ENCODE measurements at places on chromosomes 11 and 22. TPM values are rescaled to one million over a fixed set of nuclear protein-coding genes. Genes with fewer than 3 reads are reported as not detected.

GRCh38 chr11:130178441-130179339 lies 19.1 kb downstream of the ST14 start:
- DNase-seq, result no peak

- no peak for DNase-seq
Observed at GRCh38 chr11:34002420-34002819, 49.1 kb upstream of the CAPRIN1 start.

DNA sequence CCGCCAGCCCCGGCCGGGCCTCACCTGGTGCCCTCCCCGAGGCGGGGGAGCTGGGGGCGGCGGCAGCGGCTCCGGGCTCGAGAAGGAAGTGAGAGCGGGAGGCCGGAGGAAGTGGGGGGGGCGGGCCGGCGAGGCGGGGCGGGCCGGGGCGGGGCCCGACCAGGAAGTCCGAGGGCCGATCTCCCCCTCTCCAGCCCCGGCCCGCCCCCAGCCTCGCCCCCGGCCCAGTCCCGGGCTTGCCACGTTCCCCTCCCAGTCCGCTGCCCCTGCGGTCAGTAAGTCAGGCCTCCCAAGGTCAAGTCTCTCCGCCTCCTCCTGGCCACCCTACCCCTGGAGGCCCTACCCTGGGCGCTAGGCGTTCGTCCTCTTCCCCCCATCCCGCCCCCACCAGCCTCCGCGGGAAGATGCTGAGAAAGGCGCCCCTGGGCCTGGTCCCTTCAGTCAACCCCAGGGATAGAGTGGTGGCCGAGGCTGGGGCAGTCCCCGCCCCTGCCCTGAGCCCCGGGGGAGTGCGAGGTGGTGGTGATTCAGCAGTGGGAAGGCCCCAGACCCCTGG lies at the start of gene RHOG:
RHOG (minus strand) TSS at position 90 of the 556 bp plus-strand sequence. CDS start 12,821 bp downstream, outside the sequence.
- peak; percentile 72 for DNase-seq

GDPD4 gene
- not detected for total RNA-seq

HARBI1 gene
- 4.8 TPM for total RNA-seq

KCNJ1 gene
- total RNA-seq, result 0.42 TPM

GRCh38 chr11:124934862-124935547 lies 842 bp downstream of the HEPACAM start:
- DNase-seq, result no peak

HSCB gene
- total RNA-seq, result 19.9 TPM

- no peak for DNase-seq
Observed at GRCh38 chr22:35835998-35836691, 118.5 kb downstream of the APOL5 start.

UBASH3B gene
- 20.9 TPM for total RNA-seq

DNA sequence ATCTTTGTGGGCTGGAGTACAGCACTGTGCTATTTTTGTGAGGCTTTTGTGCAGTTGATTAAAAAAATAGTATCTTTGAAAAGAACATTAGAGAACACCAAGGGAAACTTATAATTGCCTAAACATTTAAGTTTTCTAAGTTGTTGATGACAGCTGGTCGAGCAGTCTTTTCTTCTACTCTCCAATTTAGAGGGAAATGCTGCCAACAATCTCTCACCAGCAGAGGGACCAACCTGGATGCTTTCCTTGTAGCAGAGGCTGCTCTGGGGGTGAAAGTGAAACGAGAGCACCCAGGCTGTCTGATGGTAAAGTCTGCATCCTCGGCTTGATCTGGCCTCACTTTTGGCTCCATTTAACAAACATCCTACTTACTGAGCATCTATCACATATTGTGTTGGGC lies 1286.5 kb upstream of the TENM4 start:
- DNase-seq, result no peak

DNA sequence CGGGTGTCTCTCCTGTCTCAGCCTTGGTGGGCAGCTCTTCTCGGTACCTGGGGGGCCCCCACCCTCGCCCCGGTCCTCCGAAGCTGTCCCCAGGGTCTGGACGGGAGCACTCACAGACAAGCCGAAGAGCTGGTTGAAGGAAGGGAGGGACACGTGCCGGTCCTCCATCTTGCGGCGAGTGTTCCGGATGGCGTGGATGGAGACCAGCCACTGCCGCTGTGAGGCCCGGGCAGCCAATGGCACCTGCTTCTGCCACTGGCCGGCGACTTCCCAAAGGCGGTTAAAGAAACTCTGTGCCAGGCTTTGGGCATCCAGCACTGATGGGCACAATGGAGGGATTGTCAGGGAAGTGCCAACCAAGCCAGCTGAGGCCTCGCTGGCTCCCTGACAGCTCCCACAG lies 18.7 kb downstream of the PPM1F start:
- DNase-seq, result no peak

SPA17 gene
- 3.8 TPM for total RNA-seq

DNA sequence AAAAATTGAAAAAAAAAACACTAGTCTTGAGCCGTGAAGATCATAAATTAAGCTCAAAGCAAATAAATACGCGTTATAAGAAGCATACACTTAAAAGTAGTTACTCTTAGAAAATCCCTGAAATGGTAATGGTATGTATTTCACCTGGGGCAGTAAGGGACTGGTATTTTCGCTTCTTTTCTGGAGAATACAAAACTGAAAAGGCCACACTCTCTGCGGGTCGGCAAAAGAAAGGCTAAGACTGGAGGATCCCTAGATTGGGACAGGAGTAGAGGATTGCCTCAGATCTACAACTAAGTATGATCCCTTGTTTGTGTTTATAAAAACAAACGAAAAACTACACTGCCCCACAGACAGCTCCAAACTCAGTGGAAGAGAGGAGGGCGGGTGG lies 617 bp downstream of the TSG101 start:
- no peak for DNase-seq

- no peak for DNase-seq
Observed at GRCh38 chr11:62400281-62400680, 18.6 kb upstream of the SCGB1A1 start.

ELP4 gene
- 21.5 TPM for total RNA-seq

DNA sequence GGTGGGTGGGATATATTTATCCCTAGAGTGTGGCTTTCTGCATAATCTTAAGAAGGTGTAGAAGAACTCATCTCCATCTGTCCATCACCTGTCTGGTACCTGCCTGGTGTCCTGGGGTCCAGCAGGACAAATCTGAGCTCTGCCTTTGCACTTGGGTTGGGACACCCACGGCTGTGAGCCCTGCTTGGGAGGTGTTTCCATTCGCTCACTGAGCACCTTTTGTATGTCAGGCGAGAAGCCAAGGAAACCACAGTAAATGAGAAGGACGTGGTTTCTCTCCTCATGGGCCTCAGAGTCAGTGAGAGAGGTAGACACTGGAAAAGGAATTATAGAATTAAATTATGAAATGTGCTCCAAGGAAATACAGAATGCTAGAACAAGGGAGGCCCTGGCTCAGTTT lies 555.9 kb downstream of the MIAT start:
- no peak for DNase-seq

- DNase-seq, result no peak
Observed at GRCh38 chr11:105609832-105610781, at the start of gene GRIA4. GRIA4 (plus strand) TSS chr11:105610073; CDS start chr11:105610998, 925 bp downstream.

DNA sequence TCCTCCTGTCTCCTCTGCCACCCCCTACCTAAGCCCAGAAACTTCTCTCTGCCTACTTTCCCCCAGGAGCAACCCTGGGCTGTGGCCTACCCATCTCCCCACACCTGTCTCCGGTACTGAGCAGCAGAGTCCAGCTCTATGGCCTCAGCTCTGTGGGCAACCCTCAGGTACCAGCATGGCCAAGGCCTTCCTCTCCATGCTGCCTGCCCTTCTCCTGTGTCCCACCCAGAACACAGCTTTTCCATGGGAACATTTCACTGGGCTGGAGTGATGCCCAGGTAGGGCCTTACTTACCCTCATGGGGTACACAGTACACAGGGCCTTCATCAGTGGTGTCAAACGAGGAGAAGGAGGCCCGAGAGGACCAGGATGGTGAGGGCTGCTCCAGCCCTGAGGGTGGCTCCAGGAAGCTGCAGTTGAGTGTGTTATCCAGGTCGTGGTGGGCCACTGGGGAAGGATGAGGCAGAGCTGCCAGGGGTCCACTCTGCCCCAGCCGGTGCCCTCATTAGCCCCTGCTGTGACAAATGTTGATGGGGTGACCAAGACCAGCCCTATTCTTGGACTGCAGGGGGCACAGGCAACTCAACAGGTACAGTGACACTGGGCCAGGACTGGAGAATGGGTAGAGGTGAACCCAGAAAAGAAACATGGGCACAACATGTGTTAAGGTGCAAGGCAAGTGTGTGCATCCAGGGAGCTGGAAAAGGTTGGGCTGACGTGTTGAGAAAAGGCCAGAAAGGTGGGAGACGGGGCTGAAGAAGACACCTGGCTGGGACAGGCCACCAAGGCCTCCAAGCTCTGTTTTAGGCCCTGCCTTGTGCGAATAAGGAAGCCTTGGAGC lies 10.3 kb downstream of the SCARF2 start:
- DNase-seq, result no peak

- no peak for DNase-seq
Observed at GRCh38 chr22:44628835-44629234, 73.2 kb upstream of the PRR5 start.

GRCh38 chr22:37442537-37442936 lies 15.3 kb upstream of the ELFN2 start:
- DNase-seq, result no peak

- no peak for DNase-seq
Observed at GRCh38 chr11:77026743-77027142, 7.5 kb upstream of the B3GNT6 start.

CCDC89 gene
- 0.79 TPM for total RNA-seq

Data from lower leg skin (tissue), 4 donors.